Left renal cortex interstitium (tissue), 4 donors: ENCODE measurements at places on chromosomes 3 and 15. TPM values are rescaled to one million over a fixed set of nuclear protein-coding genes. Genes with fewer than 3 reads are reported as not detected.

DNA sequence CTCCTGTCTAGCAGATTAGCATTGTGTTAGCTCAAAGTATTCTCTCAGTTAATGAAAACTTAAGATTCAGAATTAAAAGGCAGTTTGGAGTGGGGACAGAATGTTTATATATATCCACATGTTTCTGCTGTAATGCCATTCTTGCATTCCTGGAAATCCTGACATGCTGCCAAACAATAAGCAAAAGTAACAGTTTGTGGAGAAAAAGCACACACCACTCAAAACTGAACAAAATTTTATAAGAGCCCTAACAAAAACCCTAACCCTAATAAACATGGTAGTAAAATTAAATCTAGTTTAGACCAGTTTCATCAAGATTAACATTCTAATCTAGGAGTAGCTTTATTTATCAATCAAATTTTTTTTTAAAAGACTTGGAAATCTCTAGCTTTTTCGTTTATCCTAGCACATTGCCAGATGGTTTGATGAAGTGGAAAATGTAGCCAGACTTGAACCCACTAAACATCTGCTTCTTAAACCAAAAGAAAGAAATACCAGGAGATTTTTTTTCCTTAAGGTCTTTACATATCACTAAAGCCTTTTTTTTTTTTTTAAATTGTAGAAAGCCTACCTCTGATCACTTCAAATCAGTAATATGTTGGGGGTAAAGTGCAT lies 3.7 kb downstream of the TCAIM start:
- no peak for DNase-seq

DNA sequence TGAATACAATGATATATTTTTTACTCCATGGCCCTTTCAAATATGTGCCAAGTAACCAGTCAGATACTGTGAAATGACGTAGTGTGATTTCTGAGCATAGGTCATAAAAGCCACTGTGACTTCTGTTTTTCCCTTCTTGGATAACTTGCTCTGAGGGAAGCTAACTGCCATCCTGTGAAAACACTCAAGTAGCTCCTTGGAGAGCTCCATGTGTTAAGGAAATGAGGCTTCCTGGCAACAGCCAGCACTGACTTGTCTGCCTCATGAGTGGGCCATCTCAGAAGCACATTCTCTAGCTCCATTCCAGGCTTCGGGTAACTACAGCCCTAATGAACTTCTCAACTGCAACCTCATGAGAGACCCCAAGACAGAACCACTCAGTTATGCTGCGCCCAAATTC lies 9.5 kb upstream of the CCDC80 start:
- DNase-seq, result no peak

GRCh38 chr15:73517566-73517965 lies 74.6 kb downstream of the REC114 start:
- no peak for DNase-seq

Gene SAMD7
- not detected for polyA plus RNA-seq

Gene LTK
- 1.3 TPM for polyA plus RNA-seq
